Stimulated activated CD8-positive, alpha-beta memory T cell treated with anti-CD3 and anti-CD28 coated beads, Interleukin-12 subunit alpha, Interleukin-12 subunit beta, amount 100 ng/mL, for 1 hour (primary cell): ENCODE measurements at places on chromosomes 16 and 17.

GRCh38 chr17:27363326-27363725 lies 69.4 kb downstream of the WSB1 start:
- no peak for DNase-seq

GRCh38 chr16:26765087-26765486 lies 301.6 kb upstream of the C16orf82 start:
- DNase-seq, result no peak

DNA sequence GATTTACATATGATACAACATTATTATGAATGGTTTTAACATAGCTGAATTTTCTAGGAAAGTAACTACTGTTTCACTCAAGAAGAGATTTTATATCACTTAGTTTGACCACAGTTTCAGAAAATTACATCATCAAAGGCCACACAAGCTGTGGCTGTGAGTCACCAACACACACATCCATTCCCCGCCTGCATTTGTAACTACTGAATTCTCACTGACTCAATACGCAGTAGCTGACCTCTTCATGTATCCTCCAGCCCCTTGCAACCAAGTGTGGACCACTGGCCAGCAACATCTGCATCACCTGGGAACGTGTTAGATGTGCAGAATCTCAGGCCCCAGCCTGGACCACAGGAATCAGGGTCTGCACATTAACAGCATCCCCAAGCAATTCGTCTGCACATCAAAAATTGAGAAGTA lies 197.6 kb downstream of the XYLT1 start:
- no peak for DNase-seq

GRCh38 chr17:17970699-17971430 lies 1.3 kb downstream of the TOM1L2 start:
- no peak for DNase-seq

DNA sequence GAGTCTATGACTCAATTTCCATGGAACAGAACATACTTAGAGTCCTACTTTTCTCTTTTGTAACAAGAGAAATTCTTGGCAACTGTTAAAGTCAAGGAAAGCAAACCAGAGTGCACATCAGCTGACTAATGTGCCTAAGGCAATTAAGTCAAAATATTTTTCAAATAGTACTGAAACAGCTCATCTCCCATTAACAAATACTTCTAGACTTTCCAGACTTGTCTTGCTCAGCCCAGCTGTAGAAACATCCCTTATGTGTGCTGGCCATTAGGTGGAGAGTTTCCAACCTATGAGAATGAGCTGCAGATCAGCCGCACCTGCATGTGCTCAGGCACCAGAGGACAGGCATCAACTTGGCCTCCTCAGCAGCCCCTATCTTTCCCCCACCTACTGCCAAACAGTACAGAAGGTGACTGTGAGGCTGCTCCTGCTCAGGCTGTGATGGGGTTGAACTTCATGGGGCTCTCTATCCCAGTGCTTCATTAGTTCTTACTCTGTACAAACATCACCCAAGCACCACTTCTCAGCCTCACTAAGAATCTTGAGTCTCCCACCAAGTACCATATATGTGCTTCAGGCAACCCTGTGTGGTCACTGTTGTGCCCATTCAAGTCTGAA lies 32.2 kb downstream of the TEX2 start:
- DNase-seq, result no peak

DNA sequence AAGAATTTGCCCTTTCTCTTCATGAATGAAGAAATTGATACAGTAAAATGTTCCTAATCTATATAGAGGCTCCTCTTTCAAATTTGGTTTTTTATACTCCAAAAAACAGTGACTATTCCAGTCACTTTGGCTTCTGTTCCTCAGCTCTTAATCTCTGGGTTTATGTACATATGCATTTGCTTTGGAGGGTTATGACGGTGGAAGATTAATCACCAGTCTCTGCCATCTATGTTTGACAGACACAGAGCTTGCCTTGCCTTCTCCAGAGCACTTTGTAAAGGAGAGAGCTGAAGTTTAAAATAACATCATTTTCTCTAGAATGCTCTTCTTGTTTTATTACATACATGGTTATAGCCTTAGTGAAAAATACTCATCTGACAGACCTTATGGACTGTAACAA lies 99.3 kb downstream of the NLK start:
- no peak for DNase-seq

- DNase-seq, result no peak
These were observed 12.3 kb upstream of the SLC7A5 start for GRCh38 chr16:87881324-87882200.

- DNase-seq, result no peak
These were observed 6.7 kb downstream of the FOXL1 start for GRCh38 chr16:86584726-86585721.
